Colonic mucosa (tissue), 4 donors: ENCODE measurements at places on chromosomes 4 and X. TPM values are rescaled to one million over a fixed set of nuclear protein-coding genes. Genes with fewer than 3 reads are reported as not detected.

The ADH1A gene
- 0.17 TPM for total RNA-seq

The DOCK11 gene
- 3.3 TPM for total RNA-seq

The LGI2 gene
- total RNA-seq, result 0.82 TPM

The STOX2 gene
- 0.89 TPM for total RNA-seq

The FGFBP1 gene
- total RNA-seq, result 39.1 TPM

- no peak for DNase-seq
Observed at GRCh38 chr4:47167081-47168035, 136.0 kb downstream of the GABRB1 start.

DNA sequence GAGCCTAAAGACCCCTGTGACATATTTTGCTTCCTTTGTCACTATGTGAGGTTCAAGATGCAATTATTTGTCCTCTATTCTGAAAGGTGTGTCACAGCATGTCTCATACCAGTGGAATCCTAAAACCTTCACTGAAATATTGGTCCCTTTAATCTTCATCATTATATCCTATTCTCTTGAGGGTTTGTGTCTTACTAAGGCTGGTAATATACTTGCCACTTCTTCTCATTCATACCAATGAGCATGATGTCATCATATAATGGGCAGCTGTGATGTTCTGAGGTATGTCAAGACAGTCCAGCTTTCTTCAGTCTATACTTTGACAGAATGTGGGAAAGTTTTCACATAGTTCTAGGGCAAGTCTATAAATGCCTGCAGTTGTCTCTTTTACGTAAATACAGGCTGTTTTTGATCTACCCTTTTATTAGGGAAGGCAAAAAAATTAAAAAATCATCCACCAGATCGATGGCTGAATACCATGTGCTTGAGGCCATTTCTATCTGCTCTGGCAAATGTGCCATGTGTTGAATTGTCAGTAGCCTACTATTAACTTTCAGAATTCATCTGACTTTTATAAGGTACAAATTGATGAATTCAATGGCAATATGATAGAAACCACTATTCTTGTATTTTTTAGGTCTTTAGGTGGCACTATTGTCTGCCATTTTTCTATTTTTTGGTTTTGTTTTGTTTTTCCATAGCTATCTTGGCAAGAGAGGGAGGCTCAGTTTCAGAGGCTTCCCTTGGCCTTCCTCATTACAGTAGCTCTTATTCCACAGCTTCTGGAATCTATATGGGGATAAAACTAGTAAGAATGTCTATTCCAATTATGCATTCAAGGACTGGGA lies 209.0 kb downstream of the PPARGC1A start:
- no peak for DNase-seq
